ENCODE measurements at places on chromosomes 3 and 15. TPM values are rescaled to one million over a fixed set of nuclear protein-coding genes. Genes with fewer than 3 reads are reported as not detected.

DNA sequence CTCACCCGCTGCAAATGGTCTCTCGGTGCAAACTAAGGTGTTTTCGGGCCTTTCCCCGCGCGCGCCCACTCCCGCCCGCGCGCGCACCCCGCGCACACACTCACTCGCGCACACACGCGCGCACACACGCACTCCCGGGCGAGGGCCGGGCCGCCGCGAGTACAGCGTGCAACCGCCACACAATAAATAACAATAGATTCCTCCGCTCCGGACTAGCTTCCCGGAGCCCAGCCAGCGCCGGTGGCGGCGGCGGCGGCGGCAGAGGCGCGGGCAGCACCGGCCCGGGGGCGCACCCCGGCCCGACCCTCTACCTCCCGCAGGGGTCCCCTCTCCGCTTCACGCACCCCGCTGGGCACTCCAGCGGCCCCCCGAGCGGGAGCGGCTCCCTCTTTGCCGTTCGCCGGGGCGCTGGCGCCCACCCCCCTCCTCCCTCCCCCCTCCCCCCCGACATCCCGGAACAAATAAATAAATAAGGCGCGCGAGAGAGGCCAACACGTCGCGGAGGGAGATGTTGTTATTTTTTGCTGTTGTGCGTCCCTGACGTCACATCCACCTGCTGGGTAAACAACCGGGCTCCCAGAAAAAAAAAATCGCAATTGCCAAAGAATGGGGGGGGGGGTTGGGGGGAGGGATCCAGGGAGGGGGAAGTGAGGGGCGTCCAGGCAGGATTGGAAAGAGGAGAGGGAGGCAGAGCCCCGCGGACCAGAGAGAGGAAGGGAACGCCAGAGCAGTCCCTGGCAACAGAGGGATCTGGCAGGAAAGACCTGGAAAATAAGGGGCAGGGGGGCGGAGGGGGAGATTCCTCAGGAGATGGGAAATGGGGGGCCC is at the start of gene FOXP1:
Gene FOXP1 (minus strand): TSS at position 163 of the 828 bp plus-strand sequence. CDS start 385,347 bp downstream, outside the sequence.
- DNase-seq: no peak

RASGRF1 gene
- 0.56 TPM for polyA plus RNA-seq

DNA sequence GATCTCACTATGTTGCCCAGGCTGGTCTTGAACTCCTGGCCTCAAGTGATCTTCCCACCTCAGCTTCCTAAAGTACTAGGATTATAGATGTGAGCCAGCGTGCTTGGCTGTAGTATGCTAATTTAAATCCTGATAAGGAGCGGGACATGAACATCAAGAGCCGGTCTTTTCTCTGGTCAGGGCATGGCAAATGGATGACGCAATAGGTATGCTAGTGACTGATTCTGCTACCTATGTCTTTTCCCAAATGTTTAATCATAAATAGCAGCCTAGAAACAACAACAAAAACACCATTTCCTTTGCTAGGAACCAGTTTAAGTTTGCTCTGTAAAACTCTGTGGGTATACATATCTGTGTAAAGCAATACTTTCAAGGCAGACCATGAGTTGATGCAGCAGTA is 64.7 kb downstream of the STARD9 start:
- DNase-seq: no peak

- no peak for DNase-seq
These were observed 420.5 kb upstream of the TGFBR2 start for GRCh38 chr3:30185872-30186271.

CKMT1A gene
- polyA plus RNA-seq: 31.3 TPM

C3orf85 gene
- not detected for polyA plus RNA-seq

DNA sequence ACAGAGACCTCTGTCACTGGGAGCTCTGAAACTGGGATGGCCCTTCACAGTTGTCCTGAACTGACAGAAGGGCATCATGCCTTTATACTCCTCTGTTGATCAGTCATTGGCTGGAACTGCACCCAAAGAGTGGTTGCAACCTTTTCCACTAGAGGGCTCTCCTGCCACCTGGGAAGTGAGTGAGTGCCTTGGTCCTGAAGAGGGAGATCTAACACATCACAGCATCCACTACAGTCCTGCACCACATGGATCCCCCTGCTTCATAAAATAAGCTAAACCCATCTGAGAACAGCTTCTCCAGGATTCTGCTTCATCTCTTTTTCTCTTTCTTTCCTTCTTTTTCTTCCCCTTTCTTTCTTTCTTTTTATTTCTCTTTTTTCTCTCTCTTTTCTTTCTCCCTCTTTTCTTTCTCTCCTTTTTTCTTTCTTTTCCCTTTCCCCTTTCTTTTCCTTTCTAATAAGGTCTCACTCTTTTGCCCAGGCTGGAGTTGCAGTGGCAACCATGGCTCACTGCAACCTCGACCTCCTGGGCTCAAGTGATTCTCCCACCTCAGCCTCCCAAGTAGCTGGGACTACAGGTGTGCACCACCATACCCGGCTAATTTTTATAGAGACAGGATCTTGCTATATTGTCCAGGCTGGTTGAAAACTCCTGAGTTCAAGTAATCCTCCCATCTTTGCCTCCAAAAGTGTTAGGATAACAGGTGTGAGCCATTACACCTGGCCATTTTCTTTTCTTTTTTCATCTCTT is 42.8 kb upstream of the RAF1 start:
- DNase-seq: no peak

- DNase-seq: peak; percentile 11
These were observed 52.3 kb upstream of the CHRNA7 start for GRCh38 chr15:31977812-31978661.

GRCh38 chr15:62449638-62450037 is 284.6 kb upstream of the C2CD4B start:
- DNase-seq: no peak

- DNase-seq: no peak
These were observed 449.3 kb upstream of the THBS1 start for GRCh38 chr15:39131609-39132008.

GRCh38 chr15:40386480-40386879 is 4.0 kb downstream of the KNSTRN start:
- DNase-seq: no peak

GRCh38 chr3:1190569-1190968 is 97.7 kb downstream of the CNTN6 start:
- DNase-seq: peak; percentile 58

- no peak for DNase-seq
These were observed 168.7 kb upstream of the TMCO5A start for GRCh38 chr15:37765786-37766185.

DNA sequence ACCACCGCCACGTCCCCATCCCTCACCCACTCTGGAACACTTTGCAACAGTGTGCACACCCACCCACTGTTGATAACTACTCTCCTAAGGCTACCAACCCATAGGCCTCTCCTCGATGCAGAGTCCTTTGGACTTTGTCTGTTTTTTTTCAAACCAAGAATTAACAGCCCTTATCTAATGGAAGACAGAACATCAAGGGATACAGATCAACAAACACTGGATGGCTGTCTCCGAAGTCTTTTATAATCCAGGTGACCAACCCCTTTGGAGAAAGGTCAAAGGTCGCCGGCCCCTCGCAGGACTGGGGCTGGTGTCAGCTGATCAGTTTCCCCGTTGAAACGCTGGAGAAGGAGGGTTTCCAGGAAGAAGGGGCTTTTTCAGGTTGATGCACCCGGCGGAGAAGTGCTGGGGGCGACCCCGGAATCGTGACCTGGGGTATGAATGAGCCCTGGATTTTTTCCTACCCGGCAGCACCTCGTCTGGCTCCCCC is 532 bp downstream of the B4GALT4 start:
- peak; percentile 26 for DNase-seq

CYP1A2 gene
- polyA plus RNA-seq: not detected

FRG2C gene
- polyA plus RNA-seq: not detected

MCF2L2 gene
- polyA plus RNA-seq: 0.08 TPM

DNA sequence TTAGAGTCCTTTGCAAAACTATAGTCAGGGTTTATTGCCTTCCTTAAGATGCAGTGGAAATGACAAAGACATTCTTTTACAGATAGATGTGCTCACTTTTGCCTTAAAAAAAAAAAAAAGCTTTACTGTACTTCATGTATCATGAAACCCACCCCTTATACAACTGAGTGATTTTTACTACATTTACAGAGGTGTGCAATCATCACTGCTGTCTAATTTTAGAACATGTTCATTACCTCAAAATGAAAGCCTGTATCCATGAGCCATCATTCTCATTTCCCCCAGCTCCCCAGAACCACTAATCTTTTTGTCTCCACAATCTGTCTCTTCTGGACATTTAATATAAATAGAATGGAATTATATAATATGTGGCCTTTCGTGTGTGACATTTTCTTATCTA is 111.9 kb downstream of the NR1I2 start:
- DNase-seq: no peak

- no peak for DNase-seq
These were observed 17.8 kb downstream of the ITGA11 start for GRCh38 chr15:68414206-68414555.

DNA sequence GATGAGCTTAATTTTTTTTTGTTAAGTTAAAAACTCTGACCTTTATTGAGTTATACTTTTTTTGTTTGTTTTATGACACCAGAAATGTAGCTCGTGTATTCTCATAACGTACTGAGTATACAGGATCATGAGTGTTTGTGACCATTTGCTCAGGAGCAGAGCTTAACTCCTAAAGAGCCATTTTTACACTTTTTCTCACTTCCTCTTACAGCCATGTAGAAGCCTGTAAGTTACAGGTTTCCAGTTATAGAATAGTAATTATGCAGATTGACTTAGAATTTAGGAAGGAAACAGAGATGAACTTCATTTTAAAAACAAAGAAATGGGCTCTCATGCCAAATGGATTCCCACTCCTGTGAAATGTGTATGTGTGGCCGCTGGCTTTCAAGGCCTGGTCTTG is 151.7 kb downstream of the MCTP2 start:
- no peak for DNase-seq

Data from foreskin keratinocyte (primary cell).